ENCODE measurements at places on chromosomes 1 and 21.

- DNase-seq = peak; percentile 79
These were observed 27.0 kb upstream of the PRSS38 start for GRCh38 chr1:227788271-227789083.

GRCh38 chr1:230143534-230143933 lies 76.5 kb downstream of the GALNT2 start:
- DNase-seq = no peak

GRCh38 chr1:212608959-212609700 lies 569 bp downstream of the ATF3 start:
- peak; percentile 62 for DNase-seq

GRCh38 chr1:58966103-58966916 lies 182.5 kb upstream of the JUN start:
- DNase-seq = no peak

GRCh38 chr1:116720364-116721038 lies 33.7 kb upstream of the CD2 start:
- no peak for DNase-seq

DNA sequence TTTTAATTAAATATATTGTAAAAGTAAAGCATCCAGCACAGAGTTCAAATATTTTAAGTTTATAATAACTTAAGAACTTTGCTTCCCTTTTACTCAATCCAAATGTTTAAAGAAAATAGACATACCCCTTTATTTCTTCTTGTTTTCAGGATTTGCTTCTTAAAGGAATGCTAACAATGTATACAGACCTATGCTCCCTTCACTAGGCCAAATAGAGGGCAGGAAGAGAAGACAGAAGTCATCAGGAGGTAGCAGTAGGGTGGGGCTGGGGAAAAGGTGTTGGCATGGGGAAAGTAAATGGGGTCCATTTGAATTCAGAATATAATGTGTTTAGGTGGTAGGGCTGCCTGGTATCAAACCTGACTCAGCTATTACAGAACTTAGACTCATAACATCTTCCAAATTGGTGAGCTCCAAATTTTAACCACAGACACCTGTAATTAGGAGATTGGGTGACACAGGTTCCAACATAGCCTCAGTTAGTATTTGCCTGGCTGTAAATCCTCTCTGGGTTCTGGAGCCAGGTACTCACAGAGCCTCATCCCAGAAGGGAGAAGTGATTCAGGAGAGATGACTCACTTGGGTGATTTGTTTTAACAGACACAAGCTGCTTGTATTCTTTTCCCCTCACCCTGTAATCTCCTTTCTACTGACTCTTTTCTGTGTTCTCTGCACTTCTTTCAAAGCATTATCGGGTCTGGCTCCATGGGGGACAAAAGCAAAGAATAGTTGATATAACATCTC lies 60.1 kb upstream of the DUSP10 start:
- DNase-seq = no peak

GRCh38 chr1:9246841-9247785 lies 12.5 kb downstream of the H6PD start:
- DNase-seq = no peak

DNA sequence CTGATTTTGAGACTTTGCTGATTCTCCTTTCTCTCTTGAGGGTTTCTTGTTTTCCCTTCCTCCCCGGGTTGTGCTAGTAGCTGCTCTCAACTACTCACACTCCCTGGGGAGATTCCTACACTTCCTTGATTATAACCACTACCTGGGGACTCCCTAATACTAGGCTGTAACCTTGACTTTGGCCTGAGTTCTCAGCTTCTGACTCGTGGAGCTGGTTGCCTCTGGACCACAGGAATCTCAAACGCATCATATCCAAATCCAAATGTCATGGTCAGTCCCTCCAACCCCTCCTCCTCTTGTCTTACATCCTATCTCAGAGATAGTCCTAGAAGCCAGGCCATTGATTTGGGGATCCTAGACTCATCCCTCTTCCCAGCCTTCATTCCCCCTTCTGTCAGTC lies 12.0 kb downstream of the MOV10 start:
- no peak for DNase-seq

GRCh38 chr21:25572861-25573310 lies 34.4 kb downstream of the MRPL39 start:
- DNase-seq = no peak

GRCh38 chr1:8670371-8670818 lies 147.0 kb downstream of the RERE start:
- DNase-seq = no peak

- DNase-seq = no peak
These were observed 106.8 kb downstream of the ZBTB18 start for GRCh38 chr1:244157731-244158438.

- no peak for DNase-seq
These were observed 20.9 kb downstream of the NTMT2 start for GRCh38 chr1:170166518-170167180.

DNA sequence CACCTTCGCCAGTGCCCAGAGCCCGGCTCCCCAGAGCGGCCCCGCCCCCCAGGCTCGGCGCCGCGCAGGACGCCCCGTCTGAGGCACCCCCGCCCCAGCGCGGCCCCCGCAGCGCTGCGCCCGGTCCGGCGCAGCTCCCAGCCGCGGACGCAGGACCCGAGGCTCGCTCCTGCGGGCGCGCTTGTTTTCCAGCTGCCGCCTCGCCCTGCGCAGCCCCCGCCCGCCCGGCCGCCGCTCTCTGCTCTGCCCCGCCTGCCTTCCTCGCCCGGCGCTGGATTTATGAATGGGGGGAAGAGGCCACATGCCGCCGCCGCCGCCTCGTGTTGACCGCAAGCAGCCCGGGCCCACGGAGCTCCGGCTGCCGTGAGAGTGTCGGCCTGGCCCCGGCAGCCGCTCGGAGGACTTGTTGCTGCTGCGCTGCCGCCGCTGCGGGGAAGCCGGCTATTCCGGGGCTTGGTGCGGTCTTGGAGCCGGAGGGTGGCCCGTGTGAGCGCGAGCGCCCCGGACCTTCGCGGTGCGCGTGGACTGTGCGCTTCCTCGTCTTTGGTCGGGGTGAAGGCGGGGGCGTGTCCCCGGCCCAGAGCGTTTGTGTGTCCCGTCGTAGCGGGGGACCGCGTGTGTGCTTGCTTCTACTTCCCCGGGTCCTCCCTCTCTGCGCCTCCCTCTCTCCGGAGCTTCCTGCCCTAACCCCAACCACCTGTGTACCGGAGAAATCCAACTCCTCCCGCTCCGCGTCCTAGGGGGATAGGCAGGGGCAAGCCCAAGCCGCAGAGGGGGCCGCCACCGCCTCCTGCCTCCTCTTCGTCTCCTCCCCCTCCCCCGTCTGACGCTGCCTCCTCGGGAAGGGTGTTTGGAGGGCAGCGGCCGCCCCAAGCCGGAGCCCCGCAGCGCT lies 736 bp downstream of the KCNC4 start:
- DNase-seq = peak; percentile 67

DNA sequence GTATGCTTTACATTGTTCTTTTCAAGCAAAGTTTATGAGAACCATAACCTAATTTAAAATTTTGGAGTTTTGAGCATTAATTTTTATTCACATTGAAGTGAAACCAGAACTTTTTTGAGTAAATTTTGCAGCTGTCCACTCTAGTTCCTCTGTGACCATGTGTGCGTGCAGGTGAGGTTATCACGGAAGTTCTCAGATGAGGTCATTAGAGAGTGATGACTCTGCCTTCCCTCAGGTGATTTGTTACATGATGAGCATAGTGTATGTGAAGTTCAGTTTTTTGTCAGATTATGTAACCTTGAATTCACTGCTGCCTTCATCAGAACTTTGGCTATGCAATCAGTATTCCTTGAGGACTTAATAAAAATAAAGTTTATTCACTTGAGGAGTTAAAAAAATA lies 828.2 kb downstream of the ADGRL2 start:
- no peak for DNase-seq

DNA sequence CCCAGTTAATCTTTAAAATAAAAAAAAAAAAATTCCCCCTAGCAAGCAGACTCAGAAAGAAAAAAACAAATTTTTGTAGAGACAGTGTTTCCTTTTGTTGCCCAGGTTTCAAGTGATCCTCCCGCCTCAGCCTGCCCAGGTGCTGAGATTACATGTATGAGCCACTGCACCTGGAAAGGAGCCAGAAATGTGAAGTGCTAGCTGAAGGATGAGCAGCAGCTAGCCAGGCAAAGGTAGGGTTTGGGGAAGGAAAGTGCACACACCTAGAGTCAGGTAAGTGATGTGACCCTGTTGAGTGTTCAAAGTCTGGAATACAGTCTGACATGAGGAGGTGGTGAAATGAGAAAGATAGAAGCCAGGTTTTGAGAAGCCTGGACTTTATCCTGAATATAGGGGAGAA lies 1.7 kb downstream of the AKR1A1 start:
- DNase-seq = no peak

DNA sequence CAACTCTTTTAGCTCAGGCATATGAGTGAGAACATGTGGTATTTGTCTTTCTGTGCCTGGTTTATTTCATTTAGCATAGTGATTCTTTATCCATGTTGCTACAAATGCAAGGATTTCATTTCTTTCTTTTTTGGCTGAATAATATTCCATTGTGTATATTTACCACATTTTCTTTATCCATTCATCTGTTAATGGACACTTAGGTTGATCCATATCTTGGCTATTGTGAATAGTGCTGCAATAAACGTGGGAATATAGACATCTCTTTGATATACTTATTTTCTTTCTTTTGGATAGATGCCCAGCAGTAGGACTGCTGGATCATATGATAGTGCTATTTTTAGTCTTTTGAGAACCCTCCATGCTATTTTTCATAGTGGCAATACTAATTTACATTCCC lies 30.8 kb downstream of the ASB17 start:
- DNase-seq = no peak

DNA sequence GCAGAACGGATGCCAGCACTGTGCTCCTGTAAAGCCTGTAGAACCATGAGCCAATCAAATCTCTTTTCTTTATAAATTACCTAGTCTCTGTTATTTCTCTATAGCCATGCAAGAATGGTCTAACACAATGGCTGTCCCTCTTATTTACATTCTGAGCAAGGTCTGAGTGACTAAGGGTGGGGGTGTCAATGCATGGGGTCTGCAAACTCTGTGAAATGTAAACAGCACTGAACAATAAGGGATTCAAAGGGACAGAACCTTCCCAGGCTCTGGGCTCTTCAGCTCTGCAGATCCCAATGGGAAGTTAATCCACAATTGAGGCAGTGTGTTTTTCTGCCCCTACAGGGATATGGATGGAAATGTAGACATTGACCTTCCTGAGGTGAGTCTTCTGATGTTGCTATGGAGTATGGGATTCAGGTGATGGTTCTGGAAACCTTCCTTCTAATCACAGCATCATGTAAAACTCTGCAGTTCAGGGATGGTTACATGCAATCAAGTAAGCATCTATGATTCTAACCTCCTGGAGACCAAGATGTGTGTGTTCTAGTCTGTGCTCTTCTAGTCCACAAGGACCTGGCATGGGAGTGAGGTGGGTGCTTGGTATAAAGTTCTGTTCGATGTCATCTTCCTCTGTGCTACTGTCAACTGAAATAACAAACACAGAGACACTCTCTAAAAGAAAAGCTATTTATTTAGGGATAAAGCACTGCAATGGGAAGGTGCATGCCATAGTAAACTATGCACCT lies 38.6 kb downstream of the CAPN9 start:
- no peak for DNase-seq

DNA sequence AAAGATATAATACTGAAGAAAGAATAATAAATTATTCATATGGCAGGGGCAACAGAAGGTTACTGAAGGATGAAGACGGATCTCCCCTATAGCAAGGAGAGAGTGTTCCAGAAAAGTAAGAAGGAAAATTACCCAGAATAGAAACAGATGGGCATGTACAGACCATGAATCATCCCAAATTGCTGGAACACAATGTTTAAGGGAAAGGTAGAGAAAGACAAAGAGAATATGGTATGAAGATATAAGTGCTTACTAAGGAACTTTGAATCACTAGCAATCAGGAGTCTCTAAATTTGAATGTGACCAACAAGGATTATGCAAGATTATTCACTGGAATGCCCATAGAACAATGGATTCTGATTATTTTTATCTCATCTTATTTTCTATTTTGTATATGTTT lies 375.4 kb downstream of the COL11A1 start:
- no peak for DNase-seq

DNA sequence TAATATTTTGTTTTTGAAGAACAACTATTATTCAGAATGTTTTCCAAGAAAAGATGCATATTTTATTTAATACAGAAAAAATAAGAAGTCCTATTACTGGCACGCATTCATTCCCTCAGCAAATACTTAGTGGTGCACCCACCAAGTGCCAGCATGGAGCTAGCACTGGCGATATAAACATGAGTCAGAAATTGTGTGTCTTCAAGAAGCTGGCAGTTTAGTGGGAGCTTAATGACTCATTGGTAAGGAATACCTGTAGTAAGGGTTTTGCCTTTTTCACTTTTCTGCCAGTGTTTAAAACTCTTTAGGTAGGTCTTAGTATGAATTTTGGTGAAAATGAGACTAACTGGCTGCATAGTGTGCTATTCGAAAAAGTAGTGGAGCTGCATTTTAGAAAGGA lies 6.3 kb downstream of the MAGI3 start:
- DNase-seq = no peak

DNA sequence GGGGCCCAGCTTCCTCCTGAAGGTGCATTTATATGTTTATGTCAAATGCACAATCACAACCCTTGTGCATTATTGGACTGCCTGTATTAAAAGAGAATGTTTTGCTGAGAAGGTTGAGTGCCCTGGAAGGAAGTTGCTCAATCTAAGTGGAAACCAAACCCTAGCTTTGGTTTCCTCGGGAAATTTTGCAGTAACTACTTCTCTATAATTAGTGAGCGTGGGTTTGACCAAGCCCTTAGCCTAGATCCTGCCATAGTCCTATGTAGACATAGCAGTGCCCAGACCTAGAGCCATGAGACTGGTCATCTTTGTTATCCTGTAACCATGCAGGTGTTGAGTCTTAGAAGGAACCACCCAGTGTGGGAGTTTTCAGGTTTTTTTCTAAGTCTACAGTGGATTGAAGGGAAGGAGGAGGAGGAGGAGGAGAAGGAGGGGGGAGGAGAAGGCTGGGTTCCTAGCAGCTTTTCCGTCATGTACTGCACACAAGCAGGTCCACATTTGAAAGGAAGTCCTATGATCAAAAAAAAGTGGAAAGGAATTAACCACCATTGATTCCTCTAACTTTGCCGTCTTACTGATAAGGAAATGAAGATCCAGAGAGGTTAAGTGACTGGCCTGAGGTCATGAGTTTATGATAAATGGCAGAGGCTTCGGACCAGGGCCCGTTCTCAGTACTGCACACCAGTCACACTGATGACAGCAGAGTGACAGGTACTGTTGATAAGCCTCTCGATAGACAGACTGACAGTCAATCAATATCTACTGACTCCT lies 72.2 kb upstream of the LYST start:
- DNase-seq = no peak

- DNase-seq = peak; percentile 24
These were observed 86.2 kb downstream of the STUM start for GRCh38 chr1:226634611-226635246.

- DNase-seq = no peak
These were observed 7.3 kb downstream of the RAP1GAP start for GRCh38 chr1:21661886-21662285.

DNA sequence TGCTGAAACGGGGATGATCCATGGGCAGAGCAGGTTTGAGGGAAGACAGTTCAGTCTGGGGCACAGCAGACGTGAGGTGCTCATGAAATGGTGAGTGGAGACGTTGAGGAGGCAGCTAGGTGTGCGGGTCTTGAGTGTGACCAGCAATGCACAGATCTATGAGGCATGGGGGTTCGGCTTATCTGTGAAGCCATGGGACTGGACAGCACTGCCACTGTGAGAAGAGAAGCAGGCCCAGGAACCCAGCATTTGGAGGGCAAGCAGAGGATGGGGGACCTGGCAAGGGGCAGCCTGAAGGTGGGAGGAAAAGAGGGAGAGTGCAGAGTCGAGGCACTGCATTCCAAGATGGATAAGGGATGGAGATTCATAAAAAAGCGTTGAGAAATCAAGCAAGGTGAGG lies 8.0 kb downstream of the CSF1 start:
- peak; percentile 23 for DNase-seq

Measured in stimulated activated CD8-positive, alpha-beta memory T cell treated with anti-CD3 and anti-CD28 coated beads, Interleukin-4, amount 100 ng/mL, for 48 hours (primary cell).